ENCODE measurements at places on chromosomes 6 and 20.
A peak's percentile ranks its signal among the peaks of the same experiment; 100 is the strongest.

- DNase-seq, result no peak
Observed at GRCh38 chr6:153038378-153039057, 36.0 kb upstream of the MTRF1L start.

DNA sequence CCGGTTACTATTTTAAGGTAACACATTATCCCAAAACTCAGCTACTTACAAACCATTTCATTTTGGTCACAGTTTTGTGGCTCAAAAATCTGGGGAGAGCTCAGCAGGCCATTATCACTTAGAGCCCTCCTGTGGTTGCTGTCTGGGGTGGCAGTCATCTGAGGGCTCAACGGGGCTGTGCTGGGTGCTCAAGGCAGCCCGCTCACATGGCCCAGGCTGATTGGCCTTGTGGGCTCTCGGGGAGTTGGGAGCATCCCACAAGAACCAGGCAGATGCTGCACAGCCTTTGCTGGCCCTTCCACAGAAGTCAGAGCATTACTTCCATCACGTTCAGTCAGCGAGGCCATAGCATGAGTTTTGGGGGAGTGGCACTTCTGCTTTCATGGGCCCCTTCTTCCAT, 6.3 kb upstream of the VSX1 start:
- no peak for DNase-seq

DNA sequence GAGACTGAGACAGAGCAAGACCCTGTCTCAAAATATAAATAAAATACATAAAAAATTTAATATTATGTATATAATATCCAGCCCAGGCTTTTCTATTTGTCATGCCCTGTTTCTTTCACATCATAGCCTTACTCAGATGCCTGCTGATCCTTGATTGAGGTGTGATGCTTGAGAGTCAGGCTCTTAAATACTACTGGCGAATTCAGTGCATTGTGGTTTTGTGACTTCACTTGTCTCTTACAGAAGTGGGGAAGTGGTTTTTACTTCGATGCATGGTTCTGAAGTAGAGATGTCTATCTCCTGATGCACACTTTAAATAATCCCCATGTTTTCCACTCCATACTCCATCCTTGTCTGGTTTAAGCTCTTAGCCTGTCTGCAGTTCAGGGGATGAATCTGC, 29.1 kb downstream of the ASXL1 start:
- no peak for DNase-seq

DNA sequence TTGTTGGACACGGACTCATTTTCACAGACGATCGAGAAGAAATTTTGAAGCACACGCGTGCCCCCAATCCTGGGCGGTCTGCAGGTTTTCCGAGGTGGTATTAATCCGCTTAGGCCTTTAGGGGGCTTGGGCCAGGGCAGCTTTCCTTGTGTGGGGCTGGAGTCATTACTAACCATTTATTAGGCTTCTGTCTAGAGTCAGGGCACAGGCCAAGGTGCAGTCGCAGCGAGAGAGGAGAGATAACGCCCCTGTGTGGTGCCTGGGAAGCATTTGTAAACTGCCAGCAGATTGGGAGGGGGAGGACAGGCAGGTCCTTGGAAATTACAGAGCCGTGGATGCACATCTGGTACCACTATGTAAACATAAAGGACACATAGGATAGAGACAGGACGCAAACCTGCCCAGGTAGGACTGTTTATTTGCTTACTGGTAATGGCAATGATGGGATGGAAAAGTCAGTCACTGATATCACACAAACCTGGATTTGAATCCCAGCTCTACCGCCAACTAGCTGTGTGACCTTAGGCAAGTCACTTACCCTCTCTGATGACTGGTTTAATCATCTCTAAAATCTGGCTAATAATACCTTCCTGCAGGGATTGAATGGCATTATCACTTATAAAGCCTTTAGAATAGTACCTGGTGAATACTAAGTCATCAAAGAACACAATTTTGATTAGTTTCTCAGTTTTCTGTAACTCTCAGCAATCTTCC, 76.4 kb downstream of the TMEM242 start:
- no peak for DNase-seq

DNA sequence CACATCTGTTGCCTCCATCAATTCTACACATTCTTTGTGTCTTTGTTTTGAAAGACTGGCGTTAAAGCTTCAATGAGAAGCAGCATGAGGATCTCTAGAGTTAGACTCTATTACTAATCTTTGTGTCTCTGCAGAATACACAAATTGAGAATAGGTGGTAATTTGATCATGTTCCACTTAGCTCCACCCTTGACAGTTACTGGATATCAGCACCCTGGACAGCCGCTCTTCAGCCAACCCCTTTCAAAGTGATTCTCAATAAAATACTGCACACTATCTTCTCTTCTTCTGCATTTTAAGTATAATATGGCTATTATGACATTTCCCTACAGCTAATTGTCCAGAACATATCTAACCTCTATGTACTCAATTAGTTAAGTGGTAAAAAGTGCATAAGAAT, 54.3 kb upstream of the CNR1 start:
- DNase-seq, result peak; percentile 52

DNA sequence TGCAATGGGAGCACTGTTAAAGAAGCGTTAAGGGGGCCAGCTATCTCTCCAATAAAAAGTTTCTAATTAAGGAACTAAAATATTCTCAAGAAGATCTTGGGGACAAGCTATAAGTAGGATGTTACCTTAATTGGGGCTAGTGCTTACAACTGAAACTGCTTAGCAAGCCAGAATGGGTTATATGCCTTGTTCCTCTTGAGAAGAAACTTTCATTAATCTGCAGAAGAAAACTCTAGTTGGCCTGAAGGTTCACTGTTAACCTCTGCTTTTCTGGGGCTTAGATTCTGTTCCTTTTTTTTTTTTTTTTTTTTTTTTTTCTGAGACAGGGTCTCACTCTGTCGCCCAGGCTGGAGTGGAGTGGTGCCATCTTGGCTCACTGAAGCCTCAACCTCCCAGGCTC, 82.2 kb downstream of the BACH2 start:
- no peak for DNase-seq

DNA sequence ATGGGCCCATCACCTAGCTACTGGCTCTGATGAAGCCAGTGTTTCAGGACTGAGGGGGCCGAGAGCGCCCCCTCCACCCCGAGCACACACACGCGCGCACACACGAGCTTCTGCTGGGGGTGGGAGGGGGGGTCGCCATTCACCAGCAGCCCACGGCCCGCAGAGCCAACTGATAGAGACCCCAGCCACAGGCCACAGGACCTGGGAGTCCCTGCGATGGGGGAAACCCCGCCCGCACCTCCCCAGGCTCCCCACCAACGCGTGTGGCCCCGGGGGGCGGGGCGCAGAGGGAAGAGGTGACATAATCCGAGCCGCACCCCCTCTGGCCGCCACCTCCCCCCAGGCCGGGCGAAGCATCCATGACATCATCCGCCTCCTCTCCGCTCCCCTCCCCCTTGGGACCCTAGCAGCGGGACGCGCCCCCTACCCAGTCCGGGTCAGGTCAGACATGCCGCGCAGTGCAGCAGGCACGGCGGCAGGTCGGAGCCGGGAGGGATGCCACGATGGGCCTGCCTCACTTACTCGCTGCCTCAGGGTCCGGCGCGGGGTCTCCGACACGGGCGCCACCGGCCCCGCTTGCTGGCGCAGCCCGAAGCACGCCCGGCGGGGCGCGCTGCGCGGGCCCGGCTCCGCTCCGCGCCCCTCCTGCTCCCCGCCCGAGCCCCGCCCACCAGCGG, at the start of gene LZTS3:
Gene LZTS3, minus strand, starts transcription at position 617 of the 677 bp plus-strand sequence. CDS start 6,386 bp downstream, outside the sequence.
- peak; percentile 88 for DNase-seq

DNA sequence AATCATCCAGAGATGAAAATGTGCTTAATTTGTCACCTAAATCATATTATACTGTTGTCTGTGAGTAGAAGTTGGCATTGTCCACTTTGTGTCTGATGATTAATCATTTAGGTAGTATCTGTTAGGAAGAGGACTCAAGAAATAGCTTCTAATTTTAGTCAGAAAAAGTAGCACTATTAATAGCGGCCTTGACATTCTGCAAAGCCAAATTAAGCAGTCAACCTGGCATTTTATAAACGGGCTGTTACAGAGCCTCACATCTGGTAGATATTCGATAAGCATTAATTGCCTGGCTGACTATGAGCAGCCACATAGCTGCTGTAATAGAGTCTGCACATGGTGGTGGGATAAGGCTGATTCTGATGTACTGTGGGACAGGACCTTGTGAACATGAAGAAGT, 99.5 kb downstream of the KLHL32 start:
- no peak for DNase-seq

- DNase-seq, result no peak
Observed at GRCh38 chr20:53412577-53413185, 181.0 kb downstream of the ZNF217 start.

DNA sequence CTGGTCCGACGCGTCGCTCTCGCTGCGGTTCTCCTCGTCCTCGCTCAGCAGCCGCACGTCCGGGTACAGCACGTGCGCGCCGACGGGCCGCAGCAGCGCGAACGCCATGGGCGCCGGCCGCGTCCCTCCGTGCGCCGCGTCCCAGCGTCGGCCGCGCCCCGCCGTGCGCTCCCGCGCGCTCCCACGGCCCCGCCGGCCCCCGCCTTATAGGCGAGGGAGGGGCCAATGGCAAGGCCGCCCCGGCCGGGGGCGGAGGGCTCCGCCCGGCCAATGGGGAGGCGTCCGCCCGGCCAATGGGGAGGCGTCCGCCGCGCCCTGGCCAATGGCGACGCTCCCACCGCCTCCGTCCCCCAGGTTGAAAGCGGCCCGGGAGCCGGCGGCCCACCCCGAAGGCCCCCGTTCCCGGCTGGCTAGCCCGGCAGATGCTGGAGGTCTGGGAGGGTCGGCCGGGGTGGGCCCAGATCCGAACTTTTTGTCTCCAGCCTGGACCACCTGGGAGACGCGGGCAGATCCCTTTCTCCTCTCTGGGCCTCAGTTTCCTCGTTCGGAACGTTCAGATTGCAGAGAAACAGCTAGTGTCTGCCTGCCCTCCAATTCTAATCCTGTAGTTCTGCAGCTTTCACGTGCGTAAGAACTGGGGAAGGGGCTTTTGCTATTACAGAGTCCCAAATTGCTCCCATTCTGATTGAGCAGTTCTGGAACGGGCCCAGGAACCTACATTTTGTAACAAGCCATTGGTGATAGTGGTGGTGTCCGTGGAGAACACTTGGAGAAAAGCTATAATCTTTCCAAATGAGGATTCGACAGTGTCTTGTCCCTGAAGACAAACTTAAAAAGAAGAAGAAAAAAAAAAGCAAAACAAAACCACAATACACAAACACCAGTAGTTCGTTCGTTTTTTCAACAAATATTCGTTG, at the start of gene TCF15:
Gene TCF15, minus strand, starts transcription at position 180 of the 917 bp plus-strand sequence. Its CDS starts 72 bp downstream, at position 108.
- no peak for DNase-seq

GRCh38 chr6:41646026-41646795, 7.9 kb downstream of the MDFI start:
- no peak for DNase-seq

DNA sequence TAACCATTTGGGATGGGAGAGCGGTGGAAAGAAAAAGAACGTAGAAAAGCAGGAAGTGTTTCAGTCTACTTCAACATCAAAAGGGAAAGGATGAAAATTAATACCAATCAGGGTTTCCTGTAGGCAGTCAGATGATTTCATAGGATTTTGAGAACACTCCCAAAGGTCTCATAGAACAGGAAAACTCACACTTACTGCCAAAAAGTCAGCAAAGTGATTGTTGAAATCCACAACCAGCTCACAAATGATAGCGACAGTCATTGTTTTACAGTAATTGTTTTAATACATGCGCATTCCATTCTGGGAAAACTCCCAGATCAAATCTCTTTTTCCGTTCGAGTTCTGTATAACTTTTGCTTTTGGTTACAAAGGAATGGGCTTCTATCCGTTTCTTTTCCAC, 5.3 kb upstream of the CNKSR3 start:
- DNase-seq, result no peak

GRCh38 chr6:41779336-41779735, 364 bp downstream of the FRS3 start:
- no peak for DNase-seq

DNA sequence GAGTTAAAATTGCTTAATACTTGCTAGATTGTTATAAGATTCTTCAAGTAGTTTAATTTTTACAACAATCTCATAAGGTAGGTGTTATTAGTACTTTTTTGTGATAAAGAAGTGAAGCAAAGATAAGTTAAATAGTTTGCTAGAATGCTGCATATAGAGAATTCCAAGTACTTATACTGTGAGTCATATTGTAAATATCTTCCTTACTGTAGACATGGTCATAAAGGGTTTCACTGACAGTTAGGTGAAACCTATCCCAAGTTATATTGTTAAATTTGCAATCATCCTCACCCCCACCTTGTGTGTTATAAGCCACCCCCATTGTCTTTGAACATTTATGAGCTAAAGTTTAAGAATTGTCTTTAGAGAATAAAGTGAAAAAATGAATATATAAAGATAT, 142.0 kb downstream of the FAM83B start:
- no peak for DNase-seq

GRCh38 chr6:47235421-47235820, 74.3 kb downstream of the TNFRSF21 start:
- no peak for DNase-seq

GRCh38 chr6:79184086-79184485, 50.4 kb downstream of the HMGN3 start:
- DNase-seq, result no peak

GRCh38 chr20:58059260-58059544, 169.3 kb downstream of the ANKRD60 start:
- DNase-seq, result no peak

DNA sequence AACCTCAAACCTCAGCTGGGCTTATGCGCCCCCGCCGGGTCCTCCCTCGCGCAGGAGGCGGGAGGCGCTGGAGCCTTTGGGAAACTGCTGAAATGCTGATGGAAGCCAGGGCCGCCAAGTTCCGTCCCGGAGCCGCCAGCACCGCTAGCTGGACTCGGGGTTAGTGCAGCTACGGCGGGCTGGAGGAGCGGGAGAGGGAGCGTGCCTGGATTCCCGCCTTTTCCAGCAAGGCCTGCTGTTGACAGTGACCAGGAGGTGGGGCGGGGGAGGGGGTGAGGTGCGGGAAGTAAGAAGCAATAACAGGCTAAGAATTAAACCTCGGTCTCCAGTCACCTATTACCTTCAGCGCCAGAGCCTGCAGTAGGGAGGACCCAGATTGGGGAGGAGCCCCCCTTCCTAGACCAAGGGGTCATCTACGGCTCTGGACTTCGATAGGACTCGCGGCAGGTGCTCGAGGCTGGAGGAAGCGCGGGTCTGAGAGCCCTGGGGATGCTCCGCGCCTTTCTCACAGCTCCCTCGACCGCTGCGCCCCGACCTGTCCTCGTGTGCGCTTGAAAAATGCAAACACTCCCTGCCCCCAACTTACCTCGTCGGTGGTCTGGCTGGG, 20.5 kb downstream of the COL9A1 start:
- DNase-seq, result no peak

GRCh38 chr6:36604090-36605060, 10.2 kb downstream of the SRSF3 start:
- DNase-seq, result no peak

DNA sequence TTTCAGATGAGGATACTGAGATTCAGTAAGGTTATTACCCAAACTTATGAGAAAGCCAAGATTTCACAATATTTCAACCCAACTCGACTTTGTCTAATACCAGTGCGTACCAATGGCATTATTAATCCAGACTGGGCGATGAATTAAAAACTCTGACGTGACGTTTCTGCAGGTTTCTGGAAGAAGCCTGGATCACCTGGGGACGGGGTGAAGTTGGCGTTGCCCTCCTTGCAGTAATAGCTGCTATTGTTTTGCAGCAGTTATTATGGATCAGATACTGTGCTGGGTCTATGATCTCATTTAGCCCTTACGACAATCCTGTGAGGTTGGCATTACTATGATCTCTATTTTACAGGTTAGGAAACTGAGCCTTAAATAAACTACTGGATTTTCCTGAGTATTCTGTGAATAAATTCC, 569 bp upstream of the CDC5L start:
- DNase-seq, result no peak

All from NCI-H748 treated with DMSO at 0.1 percent for 48 hours (cell line).